ENCODE measurements at places on chromosomes 3 and 15. TPM values are rescaled to one million over a fixed set of nuclear protein-coding genes. Genes with fewer than 3 reads are reported as not detected.

The PTX3 gene
- 0.49 TPM for total RNA-seq

The NR2F2 gene
- total RNA-seq: 9.0 TPM

The DPPA4 gene
- not detected for total RNA-seq

The CGNL1 gene
- total RNA-seq: 0.56 TPM

The LHFPL4 gene
- total RNA-seq: not detected

The PRR20G gene
- total RNA-seq: not detected

The PLD1 gene
- 23.3 TPM for total RNA-seq

The GOLGA8J gene
- total RNA-seq: not detected

The P2RY13 gene
- not detected for total RNA-seq

The PODXL2 gene
- total RNA-seq: 13.5 TPM

The CSTA gene
- total RNA-seq: 1,557 TPM

The HTR3E gene
- total RNA-seq: not detected

The SLC22A13 gene
- total RNA-seq: 0.07 TPM

The IL17RB gene
- total RNA-seq: 0.07 TPM

The GOLGA8R gene
- total RNA-seq: 0.60 TPM

The NDUFAF3 gene
- total RNA-seq: 92.2 TPM

The LMOD3 gene
- total RNA-seq: not detected

The POLQ gene
- total RNA-seq: 4.9 TPM

The AEN gene
- 30.0 TPM for total RNA-seq

The SCAANT1 gene
- total RNA-seq: not detected

The RARRES1 gene
- total RNA-seq: not detected
